ENCODE measurements at places on chromosomes 5 and 9. TPM values are rescaled to one million over a fixed set of nuclear protein-coding genes. Genes with fewer than 3 reads are reported as not detected.

The PKD2L2 gene
- not detected for total RNA-seq

- H3K4me1 ChIP-seq, result no peaks in the 10 kb centered on the region
- DNase-seq, result no peak
- no peaks in the 10 kb centered on the region for H3K27me3 ChIP-seq
- no peaks in the 10 kb centered on the region for H3K36me3 ChIP-seq
- no peak overlapping the region for H3K4me3 ChIP-seq
- H3K27ac ChIP-seq, result no peak overlapping the region
Observed at GRCh38 chr5:61706751-61707150, 374.7 kb downstream of the ZSWIM6 start.

- peaks cover 30% of the 10 kb centered on the region for H3K27me3 ChIP-seq
- H3K4me1 ChIP-seq, result peaks cover 2% of the 10 kb centered on the region
- no peak for DNase-seq
- no peak overlapping the region for H3K27ac ChIP-seq
- H3K4me3 ChIP-seq, result no peak overlapping the region
Observed at GRCh38 chr5:139850423-139851016, 54.9 kb downstream of the PSD2 start.

- no peaks in the 10 kb centered on the region for H3K36me3 ChIP-seq
- H3K27me3 ChIP-seq, result peaks cover 5% of the 10 kb centered on the region
- no peak overlapping the region for H3K4me3 ChIP-seq
- H3K4me1 ChIP-seq, result peaks cover 3% of the 10 kb centered on the region
- no peak for DNase-seq
- no peak overlapping the region for H3K27ac ChIP-seq
Observed at GRCh38 chr5:132270706-132271105, 13.2 kb downstream of the PDLIM4 start.

- no peak for DNase-seq
- H3K4me1 ChIP-seq, result no peaks in the 10 kb centered on the region
- no peak overlapping the region for H3K27ac ChIP-seq
- peaks cover 43% of the 10 kb centered on the region for H3K36me3 ChIP-seq
- H3K27me3 ChIP-seq, result no peaks in the 10 kb centered on the region
- no peak overlapping the region for H3K4me3 ChIP-seq
Observed at GRCh38 chr5:37132646-37133045, 116.5 kb downstream of the CPLANE1 start.

DNA sequence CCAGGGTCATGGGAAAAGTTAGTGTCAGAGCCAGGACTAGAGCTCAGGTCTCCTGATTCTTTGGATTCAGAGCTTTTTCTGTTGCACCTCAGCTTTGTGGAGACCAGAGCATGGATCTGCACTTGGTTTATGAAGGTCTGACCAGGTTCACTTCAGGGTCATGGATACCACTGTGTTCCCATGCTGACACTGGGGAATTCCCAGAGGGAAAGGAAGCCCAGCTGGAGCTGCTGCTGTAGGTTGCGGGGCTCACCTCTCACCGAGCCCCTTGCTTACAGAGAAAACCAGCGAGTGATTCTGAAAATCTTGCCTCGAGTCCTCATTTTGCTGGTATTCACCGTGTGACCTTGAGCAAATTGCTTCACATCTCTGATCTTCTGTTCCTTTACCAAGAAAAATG, 83.0 kb downstream of the RGS3 start:
- no peak overlapping the region for H3K27ac ChIP-seq
- peaks cover 22% of the 10 kb centered on the region for H3K4me1 ChIP-seq
- no peak overlapping the region for H3K4me3 ChIP-seq

GRCh38 chr9:7347556-7347955, 452.0 kb downstream of the DMAC1 start:
- peaks cover 13% of the 10 kb centered on the region for H3K27me3 ChIP-seq
- DNase-seq, result no peak
- no peaks in the 10 kb centered on the region for H3K36me3 ChIP-seq
- H3K27ac ChIP-seq, result no peak overlapping the region
- no peak overlapping the region for H3K4me3 ChIP-seq

- peaks cover 39% of the 10 kb centered on the region for H3K36me3 ChIP-seq
- H3K4me3 ChIP-seq, result no peak overlapping the region
Observed at GRCh38 chr9:6838158-6838557, 80.4 kb downstream of the KDM4C start.

DNA sequence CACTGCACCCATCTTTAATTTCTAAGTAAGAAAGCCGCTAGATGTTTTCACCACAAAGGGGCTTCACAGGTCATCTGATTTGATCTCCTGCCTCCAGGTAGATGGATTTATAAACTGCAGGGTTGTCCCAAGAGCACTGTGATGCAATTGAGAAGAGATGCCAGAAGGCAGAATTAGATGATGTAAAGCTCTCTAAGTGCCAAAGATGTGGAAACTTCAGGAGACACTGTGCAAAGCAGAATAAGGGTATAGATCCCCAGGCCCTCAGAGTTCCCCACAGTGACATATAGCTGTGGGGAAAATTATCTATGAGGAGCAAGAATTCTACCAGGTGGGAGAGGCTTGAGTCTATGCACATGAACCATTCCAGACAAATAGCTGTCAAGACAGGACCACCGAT, 90.5 kb downstream of the FSTL4 start:
- no peak for DNase-seq
- no peaks in the 10 kb centered on the region for H3K4me1 ChIP-seq
- H3K4me3 ChIP-seq, result no peak overlapping the region

- H3K27me3 ChIP-seq, result no peaks in the 10 kb centered on the region
- H3K27ac ChIP-seq, result no peak overlapping the region
- H3K4me1 ChIP-seq, result no peaks in the 10 kb centered on the region
- no peak for DNase-seq
- H3K4me3 ChIP-seq, result no peak overlapping the region
- H3K36me3 ChIP-seq, result no peaks in the 10 kb centered on the region
Observed at GRCh38 chr9:31040564-31040963, 1343.9 kb upstream of the ACO1 start.

- no peaks in the 10 kb centered on the region for H3K27me3 ChIP-seq
- no peak overlapping the region for H3K27ac ChIP-seq
- no peak overlapping the region for H3K4me3 ChIP-seq
Observed at GRCh38 chr5:439181-439580, 3.8 kb upstream of the EXOC3 start.

- no peak for DNase-seq
- no peak overlapping the region for H3K4me3 ChIP-seq
Observed at GRCh38 chr5:79850316-79850822, 140.7 kb downstream of the MTX3 start.

- peaks cover 94% of the 10 kb centered on the region for H3K36me3 ChIP-seq
- H3K27me3 ChIP-seq, result no peaks in the 10 kb centered on the region
- H3K4me3 ChIP-seq, result no peak overlapping the region
- DNase-seq, result no peak
Observed at GRCh38 chr5:151128817-151129216, 28.8 kb downstream of the ANXA6 start.

- H3K36me3 ChIP-seq, result peaks cover 16% of the 10 kb centered on the region
- H3K27me3 ChIP-seq, result no peaks in the 10 kb centered on the region
- H3K4me1 ChIP-seq, result peaks cover 2% of the 10 kb centered on the region
- DNase-seq, result no peak
- H3K27ac ChIP-seq, result no peak overlapping the region
- no peak overlapping the region for H3K4me3 ChIP-seq
Observed at GRCh38 chr5:81708889-81709288, 42.0 kb downstream of the SSBP2 start.
